Choroid plexus epithelial cell (primary cell): ENCODE measurements at places on chromosomes 4 and X.

DNA sequence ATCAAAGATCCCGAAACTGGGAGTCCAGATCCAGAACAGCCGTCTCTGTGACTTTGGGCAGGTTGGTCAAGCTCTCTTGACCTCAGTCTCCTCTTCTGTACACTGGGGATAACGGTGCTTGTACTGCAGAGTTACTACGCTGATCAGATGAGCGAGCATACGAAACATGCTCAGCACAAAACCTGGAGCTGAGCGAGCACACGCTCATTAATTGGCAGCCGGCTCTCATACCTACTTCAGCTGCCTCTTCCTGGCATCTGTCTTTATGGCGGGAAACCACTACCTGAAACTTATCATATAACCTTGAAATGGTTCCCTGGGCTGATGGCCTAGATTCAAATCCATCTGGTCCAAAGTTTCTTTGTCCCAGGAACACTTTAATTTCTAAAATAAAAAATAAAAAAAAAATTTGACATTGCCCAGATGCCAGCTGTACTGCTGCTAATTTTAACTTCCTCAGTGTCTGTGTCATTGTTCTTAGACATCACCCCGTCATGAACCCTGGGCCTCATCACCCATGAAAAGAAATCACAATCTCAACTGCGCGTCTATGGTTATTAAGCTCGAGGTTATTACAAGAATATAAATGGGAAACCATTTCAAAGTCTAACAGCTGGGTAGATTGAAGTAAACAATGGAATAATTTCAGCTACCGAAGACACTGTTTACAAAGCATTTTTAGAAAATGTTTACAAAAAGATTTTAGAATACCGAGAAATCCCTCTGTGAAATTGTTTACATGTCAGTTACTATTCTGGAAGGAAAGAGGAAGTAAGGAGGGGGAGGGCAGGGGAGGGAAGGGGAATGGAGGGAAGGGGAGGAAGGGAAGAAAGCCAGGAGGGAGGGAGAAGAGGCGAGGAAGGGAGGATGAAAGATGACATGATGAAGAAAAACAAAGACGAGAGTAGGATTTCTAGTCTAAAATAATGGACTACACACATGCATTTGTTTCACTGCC lies 49.0 kb downstream of the CRMP1 start:
- DNase-seq: no peak

- DNase-seq: peak; percentile 50
Observed at GRCh38 chr4:141871086-141871770, 234.8 kb downstream of the IL15 start.

GRCh38 chrX:133185938-133186337 lies 32.2 kb downstream of the TFDP3 start:
- no peak for DNase-seq

GRCh38 chr4:108018040-108018883 lies 28.6 kb downstream of the HADH start:
- DNase-seq: peak; percentile 89

- DNase-seq: no peak
Observed at GRCh38 chr4:77989968-77990367, 67.2 kb upstream of the FRAS1 start.

- DNase-seq: no peak
Observed at GRCh38 chr4:186058253-186058979, 10.5 kb upstream of the TLR3 start.

GRCh38 chrX:39117101-39117500 lies 315.8 kb downstream of the MID1IP1 start:
- no peak for DNase-seq

DNA sequence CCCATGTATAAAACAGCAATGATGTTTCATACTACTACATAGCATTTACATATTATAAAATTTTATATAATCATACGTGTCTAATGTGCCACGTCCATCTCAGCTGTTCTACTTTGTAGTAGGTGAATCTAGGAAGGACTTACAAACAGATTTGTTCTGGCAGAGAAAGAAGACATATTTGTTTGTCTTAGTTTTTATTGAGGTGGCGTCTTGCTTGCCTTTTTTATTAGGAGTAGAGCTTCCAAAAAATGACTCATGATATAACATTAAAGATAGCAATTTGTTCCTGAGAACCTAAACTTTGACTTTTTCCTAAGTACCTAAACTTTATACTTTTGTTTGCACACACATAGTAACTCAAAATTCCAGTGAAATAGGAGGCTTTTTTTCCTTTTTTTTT lies 64.6 kb downstream of the CLDN22 start:
- DNase-seq: no peak

DNA sequence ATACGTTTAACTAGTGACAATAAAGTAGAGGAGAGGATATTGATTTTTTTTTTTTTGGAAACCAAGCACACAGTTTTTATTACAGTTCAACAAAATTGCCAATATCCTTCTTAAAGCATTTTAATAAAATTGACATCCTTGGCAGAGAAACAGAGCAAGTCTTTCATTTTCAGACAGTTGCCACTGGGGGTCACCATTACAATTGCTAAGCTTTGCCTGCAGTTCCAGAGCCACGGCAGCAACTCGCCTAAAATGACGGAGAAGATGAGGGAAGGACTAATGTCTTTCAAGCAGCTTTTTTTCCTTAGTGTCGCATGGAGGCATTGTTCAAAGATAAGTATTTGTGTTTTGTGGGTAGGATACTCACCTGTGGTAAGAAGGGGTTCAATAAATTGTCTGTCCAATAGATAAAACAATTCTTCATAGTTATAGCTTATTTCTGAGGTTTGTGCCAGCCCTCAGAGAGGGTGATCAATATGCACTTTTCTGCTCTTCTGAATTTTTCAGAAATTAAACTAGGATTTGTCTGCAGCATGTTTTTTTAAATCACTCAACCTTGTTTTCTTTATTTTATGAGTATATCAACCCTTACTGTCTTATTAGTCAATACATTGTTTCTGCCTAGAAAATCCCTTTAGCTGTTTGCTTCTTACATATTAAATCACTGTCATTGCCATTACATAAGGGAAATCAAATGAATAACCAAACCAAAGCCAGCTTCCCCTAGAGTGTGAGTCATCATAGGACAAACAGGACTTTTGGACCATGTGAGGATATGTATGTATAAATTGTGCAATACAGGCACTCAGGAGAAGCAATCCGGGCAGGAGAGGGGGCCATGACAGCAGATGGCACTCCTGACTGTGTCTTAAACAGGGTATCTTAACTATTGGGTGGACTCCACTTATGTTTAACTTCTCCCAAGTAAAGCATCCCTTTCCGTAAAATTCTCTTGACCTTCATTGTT lies 508.1 kb upstream of the ARX start:
- peak; percentile 63 for DNase-seq

DNA sequence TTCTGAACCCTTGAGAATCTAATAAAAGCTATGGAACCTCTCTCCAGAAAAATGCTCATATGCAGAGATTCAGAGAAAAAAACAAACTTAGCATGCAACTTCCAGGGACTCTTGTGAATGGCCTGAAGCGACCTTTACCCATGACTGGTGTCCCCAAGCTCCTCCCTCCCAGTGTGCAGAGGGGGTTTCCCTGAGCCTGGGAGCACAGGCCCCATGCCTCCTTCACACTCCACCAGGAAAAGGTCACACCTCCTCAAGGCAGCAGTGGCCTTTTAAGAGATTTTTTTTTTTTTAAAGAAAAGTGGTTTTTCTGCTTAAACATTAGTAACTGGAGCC lies 13.3 kb upstream of the UBA6 start:
- no peak for DNase-seq

- DNase-seq: no peak
Observed at GRCh38 chr4:38111024-38111423, 150.8 kb downstream of the PTTG2 start.

GRCh38 chr4:181688432-181688831 lies 554.8 kb upstream of the TENM3 start:
- peak; percentile 65 for DNase-seq

GRCh38 chr4:14835708-14836425 lies 166.4 kb upstream of the CPEB2 start:
- DNase-seq: no peak

DNA sequence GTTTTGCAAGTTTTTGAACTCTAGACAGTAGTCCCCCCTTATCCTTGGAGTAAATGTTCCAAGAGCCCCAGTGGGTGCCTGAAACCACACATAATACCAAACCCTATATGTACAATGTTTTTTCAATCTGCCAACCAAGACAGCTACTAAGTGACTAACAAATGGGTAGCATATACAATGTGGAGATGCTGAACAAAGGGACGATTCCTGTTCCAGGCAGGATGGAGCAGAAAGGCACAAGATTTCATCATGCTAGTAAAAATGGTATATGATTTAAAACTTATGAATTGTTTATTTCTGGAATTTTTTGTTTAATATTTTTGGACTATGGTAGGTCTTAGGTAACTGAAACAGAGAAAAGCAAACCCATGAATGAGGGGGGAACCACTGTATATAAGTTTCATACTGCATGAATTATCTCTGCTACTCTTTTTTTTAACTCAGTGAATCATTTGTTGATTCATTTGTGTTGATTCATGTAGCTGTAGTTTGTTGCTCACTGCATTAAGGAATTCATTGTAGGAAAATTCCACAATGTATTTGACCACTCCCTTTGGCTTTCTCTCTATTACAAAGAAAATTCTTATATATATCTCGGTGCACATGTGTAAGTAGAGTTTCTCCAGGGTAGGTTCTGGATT lies 21.9 kb upstream of the ANXA3 start:
- no peak for DNase-seq

GRCh38 chr4:13511101-13511500 lies 27.0 kb upstream of the RAB28 start:
- DNase-seq: no peak

DNA sequence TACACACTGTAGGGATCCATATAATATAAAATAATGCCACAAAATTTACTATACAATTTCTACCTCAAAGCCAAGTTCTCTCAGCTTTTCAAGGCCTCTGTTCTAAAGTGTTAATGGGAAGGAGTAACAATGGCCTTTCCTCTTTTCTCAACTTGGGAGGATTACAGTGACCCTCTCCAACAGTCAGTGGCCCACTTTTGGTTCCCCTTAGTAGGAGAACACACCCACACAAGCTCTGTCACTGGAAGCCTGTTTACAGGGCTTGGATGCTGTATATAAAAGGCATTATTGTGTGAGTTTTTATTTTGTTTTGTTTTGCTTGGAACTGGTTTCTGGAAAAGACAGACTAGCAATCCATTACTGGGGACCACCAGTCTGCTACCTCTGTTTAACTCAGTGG lies 1.8 kb downstream of the ARHGEF6 start:
- no peak for DNase-seq

DNA sequence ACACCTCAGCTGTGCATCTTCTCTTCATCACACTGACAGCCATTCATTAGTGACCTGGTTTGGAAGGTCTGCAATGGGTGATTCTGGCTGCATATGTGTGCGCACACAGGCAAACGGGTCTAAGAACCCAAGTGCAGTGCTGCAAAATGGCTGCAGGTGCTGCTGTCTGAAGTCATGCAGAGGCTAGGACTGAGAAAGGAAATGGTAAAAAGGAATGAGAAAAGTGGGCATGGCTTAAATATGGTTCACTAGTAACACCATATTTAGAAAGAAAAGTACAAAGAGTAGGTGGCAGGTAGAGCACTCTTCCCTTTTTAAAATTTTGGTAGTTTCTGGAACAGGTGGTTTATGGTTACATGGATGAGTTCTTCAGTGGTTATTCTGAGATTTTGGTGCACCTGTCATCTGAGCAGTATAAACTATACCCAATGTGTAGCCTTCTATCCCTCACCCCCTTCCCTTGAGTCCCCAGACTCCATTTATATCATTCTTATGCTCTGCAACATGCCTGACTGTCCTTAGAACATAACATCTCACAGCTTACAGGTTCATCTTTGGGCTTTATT lies 78.4 kb downstream of the CCNG2 start:
- no peak for DNase-seq

- peak; percentile 64 for DNase-seq
Observed at GRCh38 chrX:24148535-24149350, 786 bp upstream of the ZFX start.

- peak; percentile 19 for DNase-seq
Observed at GRCh38 chr4:61201561-61201960, 1.4 kb downstream of the ADGRL3 start.

DNA sequence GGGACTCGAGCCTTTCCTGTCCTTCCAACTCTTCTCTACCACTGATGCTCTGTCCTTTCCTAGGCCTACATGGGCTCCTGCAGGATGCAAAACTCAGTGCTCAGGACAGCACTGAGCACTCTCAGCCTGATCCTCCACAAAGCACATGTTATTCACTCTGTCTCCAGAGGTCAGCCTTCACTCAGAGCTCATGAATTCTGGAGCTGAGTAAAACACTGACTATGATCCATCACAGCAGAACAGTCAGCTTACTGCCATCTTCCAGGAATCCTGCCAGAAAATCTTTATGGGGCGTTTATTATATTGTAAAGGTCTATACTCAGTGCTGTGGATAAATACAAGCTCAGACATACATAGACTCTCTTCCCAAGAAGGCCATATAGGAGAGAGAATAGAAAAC lies 121.5 kb upstream of the CPEB2 start:
- DNase-seq: no peak

GRCh38 chrX:132563976-132564375 lies 75.1 kb upstream of the MBNL3 start:
- DNase-seq: no peak

DNA sequence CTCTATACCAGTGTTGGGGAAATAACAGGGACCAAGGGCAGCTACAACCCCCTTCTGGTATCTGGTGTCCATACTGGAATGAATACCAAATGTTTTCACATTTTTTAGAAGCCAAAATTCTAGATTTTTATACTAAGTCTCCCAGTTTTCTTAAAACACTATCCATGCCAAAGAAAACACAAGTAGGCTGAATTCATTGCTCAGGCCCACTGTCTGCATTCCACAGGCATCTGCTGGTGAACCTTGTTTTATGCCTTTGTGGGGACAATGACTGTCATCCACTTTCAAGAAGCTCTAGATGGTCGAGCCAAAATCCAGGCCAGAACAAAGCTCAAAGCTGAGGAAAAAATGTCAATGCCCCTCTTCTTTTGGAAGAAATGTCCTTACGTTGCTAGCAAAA lies 213.4 kb upstream of the RASGEF1B start:
- peak; percentile 15 for DNase-seq

- no peak for DNase-seq
Observed at GRCh38 chr4:61451935-61452334, 251.8 kb downstream of the ADGRL3 start.

- peak; percentile 42 for DNase-seq
Observed at GRCh38 chr4:73918058-73918457, 48.9 kb downstream of the CXCL1 start.

DNA sequence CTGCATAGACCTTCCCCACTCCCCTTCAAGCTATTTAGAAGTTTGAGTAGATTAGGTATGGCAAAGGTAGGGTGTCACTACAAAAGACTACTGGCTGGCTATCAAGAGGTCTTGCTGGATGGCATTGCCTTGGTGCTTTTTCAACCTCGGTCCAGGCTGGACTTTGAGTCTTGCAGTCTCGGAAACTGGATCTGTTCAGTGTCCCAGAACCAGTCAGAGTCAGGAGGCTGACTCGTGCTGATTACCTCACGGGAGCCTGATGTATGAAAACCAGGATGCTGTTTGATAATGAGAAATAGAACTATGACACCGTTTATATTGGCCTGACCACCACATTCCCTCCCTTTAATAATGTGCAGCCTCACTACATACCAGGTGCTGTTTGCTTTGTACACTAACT lies 2.7 kb upstream of the PHKA1 start:
- no peak for DNase-seq

- no peak for DNase-seq
Observed at GRCh38 chrX:147981038-147981752, at the start of gene FMR1NB. TSS of gene FMR1NB (plus strand) at chrX:147981337. CDS start at chrX:147981403, 66 bp downstream.

- DNase-seq: peak; percentile 74
Observed at GRCh38 chr4:109977854-109978501, 65.3 kb downstream of the EGF start.
